Stimulated activated CD8-positive, alpha-beta memory T cell treated with anti-CD3 and anti-CD28 coated beads, Interleukin-2, amount 100 ng/mL, for 48 hours (primary cell): ENCODE measurements at places on chromosomes 5 and 9.

DNA sequence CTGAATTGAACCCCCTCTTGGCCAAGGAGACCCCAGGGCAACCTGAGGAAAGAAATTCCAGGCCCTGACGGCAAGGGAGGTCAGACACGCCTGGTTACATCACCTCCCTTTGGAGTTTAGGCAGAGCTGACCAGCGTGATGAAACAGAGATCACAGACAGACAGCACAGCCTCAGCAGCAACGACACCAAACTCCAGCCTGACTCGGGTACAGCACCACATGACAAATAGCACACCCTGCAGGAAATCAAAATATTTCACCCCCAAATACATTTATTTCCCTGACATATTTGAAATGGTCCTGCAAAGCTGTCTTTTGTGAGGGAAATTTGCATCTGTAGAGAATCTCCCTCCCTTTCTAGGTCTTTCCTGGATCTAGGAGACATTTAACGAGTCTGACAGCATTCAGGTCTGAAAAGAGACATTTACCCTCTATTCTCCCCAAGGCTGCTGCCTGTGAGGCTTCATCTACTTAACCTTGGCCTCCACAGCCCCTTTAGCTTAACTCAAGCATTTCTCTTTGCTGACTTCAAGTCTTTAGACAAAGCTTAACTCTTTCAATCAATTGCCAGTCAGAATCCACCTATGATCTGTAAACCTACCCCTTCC lies 2.6 kb downstream of the QSOX2 start:
- DNase-seq = no peak

- no peak for DNase-seq
Measured at GRCh38 chr5:126368239-126368812, 54.9 kb upstream of the GRAMD2B start.

DNA sequence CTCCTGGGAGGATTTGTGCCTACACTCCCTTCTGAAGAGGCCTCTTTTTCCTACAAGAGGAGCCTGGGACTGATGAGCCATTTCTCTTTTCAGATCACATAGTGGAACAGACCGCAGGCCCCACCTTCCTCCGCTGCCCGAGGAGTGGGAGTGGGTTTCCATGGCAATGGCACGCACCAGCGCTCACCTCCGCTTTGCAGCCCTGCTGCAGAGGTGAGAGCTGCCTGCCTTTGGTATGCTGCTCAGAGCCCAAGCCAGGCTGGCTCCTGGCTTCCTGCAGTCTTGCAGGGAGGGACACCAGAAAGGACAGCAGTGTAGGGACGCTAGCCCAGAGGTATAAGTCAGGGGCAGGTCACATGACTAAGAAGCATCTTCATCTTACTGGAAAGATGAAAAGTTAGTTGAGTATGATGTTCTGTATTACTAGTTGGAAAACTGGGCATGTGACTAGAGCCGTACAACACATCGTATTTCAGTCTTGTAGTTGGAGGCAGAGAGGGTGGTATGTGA lies 12.4 kb downstream of the PTTG1 start:
- DNase-seq = no peak

DNA sequence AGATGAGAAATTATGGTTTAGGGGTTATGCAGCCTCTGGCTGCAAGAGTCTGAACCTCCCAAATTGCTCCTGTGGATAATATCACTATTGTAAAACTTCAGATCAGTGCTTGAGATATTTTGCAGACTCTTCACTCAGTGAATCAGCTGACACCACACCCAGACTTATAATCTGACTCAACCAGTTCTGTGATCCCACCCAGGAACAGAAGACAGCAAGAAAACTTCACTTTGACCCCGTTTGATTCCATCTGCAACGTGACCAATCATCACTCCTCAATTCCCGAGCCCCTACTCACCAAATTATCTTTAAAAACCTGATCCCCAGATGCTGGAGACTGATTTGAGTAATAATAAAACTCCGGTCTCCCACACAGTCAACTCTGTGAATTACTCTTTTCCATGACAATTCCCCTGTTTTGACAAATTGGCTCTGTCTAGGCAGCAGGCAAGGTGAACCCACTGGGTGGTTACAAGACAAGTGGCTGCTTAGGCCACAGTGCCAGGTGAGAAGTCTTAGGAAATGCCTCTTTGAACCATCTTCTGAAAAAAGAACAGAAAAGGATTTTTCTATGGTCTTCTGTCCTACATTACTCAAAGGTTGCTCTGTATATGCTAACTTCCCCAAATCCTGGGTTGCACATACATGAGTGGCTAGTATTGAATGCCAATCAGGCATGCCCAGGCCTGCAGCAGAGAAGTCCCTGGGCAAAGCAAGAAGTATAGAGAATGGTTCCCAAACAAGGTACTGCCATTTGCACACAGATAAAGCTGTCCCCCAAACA lies 588.0 kb downstream of the PRELID2 start:
- no peak for DNase-seq

GRCh38 chr5:174329738-174330137 lies 284.2 kb downstream of the NSG2 start:
- no peak for DNase-seq

DNA sequence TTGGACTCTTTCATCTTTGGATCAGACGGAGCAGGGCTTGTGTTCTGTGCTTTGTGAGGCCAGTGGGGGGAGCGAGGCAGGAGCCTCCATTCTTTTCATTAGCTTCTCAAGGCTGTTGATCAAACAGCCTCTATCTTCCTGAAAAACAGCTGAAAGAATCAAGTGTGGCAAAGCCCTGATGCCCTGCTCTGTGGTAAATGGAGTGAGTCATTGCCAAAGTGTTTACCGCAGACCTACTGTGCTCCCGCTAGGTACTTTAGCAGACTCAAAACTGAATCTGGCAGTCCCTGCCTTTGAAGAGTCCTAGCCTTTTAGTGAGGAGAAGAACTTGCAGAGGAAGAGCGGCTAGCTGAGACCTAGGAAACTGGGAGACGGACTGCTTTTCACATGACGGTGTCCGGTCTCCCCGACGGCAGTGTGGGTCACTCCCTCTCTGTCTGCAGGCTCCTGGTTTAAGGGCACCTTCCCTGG lies 3.3 kb downstream of the ANKRD33B start:
- no peak for DNase-seq

DNA sequence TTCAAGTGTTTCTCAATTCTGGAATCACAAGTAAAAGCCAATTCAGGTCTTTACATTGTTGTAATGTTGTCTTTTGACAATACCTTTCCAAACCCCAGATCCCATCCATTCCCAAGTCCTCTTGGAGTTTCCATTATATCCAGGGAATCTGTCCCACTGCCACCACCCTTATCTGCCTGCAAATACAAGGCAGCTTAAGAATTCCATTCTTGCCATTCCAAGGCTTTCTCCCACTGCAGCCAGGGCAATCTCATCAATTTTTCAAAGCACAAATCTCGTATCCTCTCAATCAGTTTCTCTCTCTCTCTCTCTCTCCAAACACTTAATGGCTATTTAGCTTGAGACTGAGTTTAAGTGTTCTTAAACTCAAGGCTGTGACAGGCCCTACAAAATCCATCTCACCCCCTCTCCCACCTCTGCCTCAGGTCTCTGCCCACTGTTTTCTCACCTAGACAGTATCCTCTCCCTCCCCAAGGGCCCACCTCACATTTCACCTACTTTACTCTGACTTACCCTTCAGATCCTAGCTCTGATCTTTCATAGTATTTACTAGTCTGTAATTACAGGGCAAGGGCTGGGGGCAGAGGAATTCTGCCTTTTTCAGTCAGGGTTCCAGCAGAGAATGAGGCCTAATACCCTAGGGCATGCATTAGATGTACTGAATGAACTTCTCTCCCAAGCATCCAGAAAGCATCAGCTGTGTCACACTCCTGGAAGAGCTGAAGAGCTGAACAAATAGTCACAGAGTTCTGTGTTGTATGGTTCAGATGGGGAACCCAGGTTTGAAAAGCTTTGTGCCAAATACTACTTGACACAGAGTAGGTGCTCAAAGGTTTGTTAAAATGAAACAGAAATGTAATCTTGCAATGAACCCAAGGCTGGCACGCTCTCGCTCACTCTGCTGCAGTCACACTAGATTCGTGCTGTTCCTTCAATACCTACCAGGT lies 46.0 kb downstream of the RAPGEF1 start:
- DNase-seq = no peak

DNA sequence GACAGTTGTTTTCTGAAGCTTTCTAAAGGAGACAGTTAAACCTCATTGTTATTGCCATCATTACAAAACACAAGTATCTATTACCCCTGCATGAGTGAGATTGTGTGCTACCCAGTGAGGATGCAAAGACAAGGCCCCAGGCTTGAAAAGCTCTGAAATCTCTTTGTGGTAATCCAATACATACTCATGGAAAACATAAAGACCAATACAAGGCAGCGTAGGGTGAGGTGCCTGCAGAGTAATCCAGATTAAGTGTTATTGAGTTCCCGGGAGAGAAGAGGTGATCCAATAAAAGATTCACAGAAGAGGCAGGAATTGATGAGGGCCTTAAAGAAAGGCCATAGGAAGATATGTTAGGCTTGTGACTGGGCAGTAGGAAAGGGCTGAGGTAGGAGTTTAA lies 150.1 kb downstream of the MEF2C start:
- no peak for DNase-seq

- no peak for DNase-seq
Measured at GRCh38 chr5:94761786-94762185, 143.3 kb downstream of the SLF1 start.

DNA sequence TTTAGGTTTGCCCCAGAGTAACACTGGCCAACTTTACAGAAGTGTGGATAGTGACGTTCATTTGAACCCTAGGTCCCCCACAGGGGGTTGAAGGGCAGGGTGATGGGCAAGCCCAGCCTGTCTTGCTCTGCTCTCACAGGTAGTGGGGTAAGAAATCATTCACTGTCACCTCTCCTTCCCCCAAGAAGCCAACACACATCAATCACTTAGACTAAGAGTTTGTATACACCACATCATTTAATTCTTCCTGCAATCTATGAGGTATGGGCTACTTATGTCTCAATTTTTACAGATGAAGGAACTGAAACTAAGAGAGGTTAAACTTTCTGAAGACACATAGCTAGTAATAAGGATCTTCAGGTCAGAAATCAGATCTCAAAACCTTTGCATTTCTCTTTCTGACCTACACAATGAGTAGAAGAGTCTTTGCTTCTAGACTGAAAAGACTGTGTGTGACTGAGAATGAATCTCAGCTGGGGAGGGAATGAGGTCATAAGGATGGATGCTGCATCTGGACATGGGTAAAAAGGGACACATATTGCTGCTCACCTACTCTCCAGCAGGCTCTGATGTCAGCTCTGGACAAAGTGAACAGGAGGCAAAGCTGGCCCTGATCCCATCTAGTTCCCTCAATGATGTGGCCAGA lies 81.0 kb upstream of the EQTN start:
- no peak for DNase-seq

GRCh38 chr9:72623156-72623555 lies 101.7 kb downstream of the TMC1 start:
- no peak for DNase-seq

DNA sequence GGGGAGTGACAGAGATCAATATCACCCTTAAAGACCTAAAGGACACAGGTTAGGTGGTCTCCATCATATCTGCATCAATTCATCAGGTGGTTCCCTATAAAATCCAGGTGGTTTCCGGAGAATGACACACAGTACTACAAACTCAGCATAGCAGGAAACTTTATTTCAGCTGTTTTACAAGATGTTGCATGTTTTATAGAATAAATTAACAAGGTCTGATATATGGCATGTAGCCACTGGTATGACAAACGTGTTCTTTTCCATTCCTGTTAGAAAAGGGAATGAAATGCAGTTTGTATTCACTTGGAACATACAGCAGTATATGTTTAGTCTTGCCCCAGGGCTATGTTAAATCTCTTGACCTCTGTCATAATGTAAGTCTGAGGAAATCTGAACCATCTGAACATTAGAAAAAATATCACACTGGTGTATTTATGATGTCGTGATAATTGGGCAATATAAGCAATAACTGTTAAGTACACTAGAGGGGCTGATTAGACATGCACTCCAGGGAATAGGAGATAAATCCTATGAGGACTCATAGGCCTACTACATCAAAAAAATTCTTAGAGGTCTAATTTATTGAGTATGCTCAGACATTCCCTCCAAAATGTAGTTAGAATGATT lies 42.2 kb upstream of the TNFSF8 start:
- DNase-seq = no peak

DNA sequence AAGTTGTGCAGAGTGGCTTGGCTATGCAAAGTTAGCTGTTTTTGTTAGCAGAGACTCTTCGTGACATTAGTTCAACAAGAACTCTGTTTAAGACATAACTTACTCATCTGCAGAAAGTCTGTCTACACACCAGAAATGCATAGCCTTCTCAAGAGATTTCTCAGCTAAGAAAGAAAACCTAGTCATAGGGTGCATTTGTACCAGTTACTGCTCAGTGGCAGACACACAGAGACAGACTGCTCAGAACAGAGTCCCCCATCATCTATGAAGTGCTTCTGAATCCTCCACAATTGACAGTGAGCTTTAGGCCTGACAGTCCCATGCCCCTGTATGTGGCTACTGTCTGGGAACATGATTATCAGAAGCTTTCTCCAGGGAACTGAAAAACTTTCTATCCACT lies 56.1 kb upstream of the IFNK start:
- DNase-seq = no peak

DNA sequence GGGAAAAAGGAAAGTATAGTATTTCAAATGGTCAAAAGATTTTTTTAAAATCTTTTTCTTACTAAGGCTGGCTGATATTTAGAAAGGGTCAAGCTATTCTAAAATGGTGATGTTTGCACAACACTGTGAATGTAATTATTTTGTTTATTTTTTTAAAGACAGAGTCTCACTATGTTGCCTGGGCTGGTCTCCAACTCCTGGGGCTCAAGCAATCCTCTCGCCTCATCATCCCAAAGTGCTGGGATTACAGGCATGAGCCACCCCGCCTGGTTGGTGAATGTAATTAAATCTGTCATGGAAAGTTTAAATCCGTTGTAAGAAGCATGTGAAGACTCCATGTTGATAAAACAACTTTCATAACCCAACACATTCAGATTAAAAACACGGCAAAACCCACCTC lies 2.6 kb downstream of the UBTD2 start:
- no peak for DNase-seq

- no peak for DNase-seq
Measured at GRCh38 chr9:121675969-121676822, 24.8 kb downstream of the DAB2IP start.

DNA sequence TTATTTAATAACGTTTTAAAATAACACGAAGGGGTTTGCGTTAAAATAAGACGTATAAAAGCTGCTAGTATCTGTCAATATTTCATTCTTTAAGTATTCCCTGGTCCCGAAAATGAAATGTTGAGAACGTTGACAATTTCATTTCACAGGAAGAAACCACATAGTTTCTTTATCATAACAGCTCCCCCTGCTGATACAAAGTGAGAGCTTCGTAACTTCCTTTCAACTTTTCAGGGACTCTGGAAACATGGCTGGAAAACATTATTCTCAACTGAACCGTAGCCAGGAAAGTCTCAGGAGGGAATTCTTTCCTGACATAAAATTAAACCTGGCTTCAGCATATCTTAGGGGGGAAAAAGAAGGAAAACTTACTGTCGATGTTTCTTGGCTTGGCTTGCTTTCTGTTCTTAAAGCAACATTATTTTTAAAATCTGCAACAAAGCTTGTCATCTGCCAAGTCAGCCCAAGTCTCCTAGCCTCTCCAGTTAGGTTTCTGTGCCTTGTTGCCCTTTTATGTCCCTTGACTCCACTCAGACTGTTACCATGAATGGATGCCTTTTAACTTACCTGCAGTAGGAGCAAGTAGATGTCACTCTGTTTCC lies 122.9 kb upstream of the DAB2 start:
- DNase-seq = no peak
